ENCODE measurements at places on chromosomes 13 and 19. TPM values are rescaled to one million over a fixed set of nuclear protein-coding genes. Genes with fewer than 3 reads are reported as not detected.

IL4I1 gene
- total RNA-seq = 4.2 TPM

GRCh38 chr13:50140153-50140552 lies 124.9 kb downstream of the KCNRG start:
- DNase-seq = no peak

- no peak for DNase-seq
Measured at GRCh38 chr19:54392105-54392504, 23.2 kb upstream of the TTYH1 start.

DNA sequence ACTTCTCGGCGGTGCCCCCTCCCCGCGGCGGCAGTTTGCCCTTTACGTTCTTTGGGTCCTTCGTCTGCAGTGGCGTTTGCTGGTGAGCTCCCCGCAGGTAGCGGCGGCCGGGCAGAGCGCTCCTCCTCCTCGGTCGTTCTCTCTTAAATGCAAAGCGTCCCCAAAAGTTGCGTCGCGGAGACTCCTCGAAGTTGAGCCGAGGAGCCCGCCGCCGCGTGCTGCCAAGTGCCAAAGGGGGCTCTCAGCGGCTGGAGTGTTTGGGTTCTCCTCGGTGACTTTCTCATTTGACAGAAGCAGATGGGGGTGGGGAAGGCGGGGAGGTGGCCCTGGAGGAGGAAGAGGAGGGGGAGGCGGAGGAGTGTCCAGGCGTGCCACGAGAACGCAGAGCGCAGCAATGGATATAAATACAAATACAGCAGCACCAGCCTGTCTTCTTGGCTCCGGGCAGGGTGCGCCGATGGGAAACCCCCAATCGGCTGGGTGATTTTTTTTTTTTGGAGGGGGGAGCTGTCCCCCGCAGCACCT lies at the start of gene SOX21:
TSS of gene SOX21 (minus strand) at position 259 of the 525 bp plus-strand sequence. CDS start 496 bp downstream, outside the sequence.
- no peak for DNase-seq

- peak; percentile 35 for DNase-seq
Measured at GRCh38 chr13:32381539-32381938, 46.4 kb downstream of the N4BP2L1 start.

- no peak for DNase-seq
Measured at GRCh38 chr19:30233375-30233774, 138.8 kb upstream of the ZNF536 start.

DNA sequence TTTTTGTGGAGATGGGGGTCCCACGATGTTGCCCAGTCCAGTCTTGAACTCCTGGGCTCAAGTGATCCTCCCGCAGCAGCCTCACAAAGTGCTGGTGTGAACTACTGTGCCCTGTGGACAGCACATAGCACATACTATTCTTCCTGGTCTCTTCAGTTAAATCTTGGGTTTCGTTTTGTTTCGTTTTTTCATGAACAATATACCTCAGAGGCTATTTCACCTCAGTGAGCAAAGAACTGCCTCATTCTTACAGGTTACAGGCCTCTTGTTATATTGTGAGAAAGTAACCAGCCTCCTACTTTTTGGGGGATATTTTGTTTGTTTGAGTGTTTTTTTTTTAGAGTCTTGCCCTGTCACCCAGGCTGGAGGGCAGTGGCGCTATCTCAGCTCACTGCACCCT lies 1.3 kb upstream of the C3 start:
- no peak for DNase-seq

GRCh38 chr13:20489185-20489820 lies 36.4 kb downstream of the CRYL1 start:
- DNase-seq = peak; percentile 81

SIGLEC7 gene
- total RNA-seq = not detected

GRCh38 chr13:103066079-103066780 lies at the start of gene SLC10A2:
Gene SLC10A2, minus strand, starts transcription at chr13:103066417. Its CDS starts 168 bp downstream, at chr13:103066249.
- no peak for DNase-seq

DNA sequence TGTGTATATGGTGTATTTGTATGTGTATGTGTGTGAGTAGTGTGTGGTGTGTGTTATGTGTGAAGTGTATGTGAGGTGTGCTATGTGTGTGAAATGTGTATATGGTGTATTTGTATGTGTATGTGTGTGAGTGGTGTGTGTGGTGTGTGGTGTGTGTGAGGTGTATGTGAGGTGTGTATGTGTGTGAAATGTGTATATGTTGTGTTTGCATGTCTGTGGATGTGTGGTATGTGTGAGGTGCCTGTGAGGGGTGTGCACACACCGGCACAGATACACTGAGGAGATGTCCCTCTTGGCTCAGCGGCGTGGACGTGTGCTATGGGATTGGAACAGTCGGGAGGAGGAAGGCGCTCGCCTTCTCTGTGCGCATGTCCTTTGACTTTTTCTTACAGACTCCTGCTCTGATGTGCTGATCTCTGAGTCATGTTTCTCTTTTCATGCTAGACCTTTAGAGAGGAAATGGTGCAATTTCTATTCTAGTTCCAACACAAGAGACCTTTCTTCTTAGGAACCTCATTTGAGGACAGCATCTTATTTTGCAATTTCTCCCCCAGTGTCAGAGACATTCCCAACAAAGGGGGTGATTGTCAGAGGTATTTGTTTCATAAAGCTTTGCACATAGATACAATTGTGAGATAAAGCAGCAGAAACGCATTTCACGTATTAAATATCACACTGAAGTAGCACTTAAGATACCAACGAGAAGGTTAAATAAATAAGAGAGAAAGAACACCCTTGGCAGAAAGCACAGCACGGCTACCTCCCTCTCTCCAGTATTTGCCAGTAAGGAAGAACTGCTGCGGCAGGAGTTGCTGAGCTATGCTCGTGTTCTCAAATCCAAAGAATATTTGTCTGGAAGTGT lies 11.3 kb upstream of the TNFRSF19 start:
- no peak for DNase-seq

DNA sequence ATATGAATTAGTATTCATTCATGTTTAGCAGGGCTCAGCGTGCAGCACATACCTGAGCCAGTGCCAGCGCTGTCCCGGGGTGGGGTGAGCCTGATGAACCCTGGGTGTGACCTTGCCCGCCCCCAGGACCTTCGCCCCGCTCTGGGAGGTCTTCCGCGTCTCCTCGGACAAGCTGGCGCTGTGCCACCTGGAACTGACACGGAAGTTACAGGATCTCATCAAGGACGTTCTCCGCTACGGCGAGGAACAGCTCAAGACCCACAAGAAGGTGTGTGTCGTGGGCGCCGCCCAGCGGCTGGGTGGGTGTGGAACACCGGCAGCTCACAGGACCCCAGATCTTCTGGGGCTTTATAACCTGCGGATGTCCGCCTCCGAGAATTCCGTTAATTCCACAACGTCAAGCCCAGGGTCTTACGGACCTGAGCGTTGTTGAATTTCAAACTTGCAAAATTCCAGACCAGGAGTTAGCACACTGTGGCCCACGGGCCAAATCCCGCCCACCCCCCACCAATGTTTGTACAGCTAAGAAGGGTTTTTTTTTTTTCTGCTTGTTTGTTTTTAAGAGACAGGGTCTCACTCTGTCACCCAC lies 15.4 kb downstream of the FCHO1 start:
- DNase-seq = peak; percentile 44

CD209 gene
- not detected for total RNA-seq

DNA sequence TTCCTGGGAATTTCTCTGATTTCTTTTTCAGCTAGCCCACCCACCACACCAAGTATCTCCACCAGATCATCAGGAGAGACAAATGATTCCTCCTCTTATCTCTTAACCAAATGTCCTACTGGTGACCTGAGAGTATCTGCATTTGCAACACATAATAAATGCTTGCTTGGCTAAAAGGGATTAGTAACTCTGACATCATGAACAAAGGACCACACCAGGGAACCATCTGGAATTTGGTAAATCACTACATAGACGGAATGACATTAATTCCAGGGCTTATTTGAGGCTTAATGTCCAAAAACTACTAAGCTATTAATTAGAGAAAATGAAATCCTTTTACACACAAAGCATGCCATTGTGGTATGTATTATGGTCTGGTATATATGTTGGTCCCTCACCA lies 139.0 kb downstream of the RAP2A start:
- DNase-seq = no peak

DNA sequence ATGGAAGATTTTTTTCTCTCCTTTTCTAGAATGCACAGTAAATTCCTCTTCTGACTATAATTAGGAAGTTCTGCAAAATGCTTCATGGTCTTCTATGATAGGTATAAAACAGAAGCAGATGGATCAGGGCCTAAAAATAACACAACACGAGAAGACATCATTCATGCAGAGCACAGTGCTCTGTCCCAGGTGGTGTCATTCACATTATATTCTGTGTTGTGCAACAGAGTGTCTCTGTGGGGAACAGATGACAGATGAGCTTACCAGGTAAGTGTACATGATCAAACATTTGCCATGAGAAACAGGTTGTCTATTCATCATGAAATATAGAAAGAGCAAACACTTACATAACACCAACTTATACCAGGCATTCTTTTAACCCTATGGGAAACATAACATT lies 288.3 kb downstream of the KCTD12 start:
- no peak for DNase-seq

Measured in activated CD4-positive, alpha-beta T cell treated with anti-CD3 and anti-CD28 coated beads, Interleukin-2, amount 10 ng/mL, durations not matched to agents 7 days and 5 days (primary cell).